ENCODE measurements at places on chromosomes 2 and 18.
A peak's percentile ranks its signal among the peaks of the same experiment; 100 is the strongest.

- DNase-seq, result no peak
Observed at GRCh38 chr2:225748609-225749008, 349.1 kb downstream of the NYAP2 start.

DNA sequence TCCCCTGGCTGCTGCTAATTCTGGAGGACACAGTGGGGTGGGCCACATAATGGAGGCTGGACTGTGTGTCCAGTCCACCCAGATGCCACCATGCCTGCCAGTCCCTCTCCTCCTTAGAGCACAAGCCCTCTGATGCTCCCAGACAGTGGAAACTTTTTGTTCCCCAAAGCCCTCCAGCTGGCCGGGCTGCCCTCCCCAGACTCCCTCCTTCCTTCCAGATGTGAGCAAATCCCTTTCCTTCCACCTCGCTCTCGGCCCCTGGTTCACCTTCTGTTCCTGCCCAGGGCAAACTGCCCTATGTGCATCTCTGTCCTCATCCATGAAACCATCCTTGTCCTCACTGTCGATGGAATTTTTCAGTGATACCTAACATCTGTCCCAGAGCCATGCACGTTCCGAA lies 33.9 kb downstream of the LRRFIP1 start:
- no peak for DNase-seq

GRCh38 chr2:42103829-42104228 lies 56.0 kb downstream of the PKDCC start:
- no peak for DNase-seq

DNA sequence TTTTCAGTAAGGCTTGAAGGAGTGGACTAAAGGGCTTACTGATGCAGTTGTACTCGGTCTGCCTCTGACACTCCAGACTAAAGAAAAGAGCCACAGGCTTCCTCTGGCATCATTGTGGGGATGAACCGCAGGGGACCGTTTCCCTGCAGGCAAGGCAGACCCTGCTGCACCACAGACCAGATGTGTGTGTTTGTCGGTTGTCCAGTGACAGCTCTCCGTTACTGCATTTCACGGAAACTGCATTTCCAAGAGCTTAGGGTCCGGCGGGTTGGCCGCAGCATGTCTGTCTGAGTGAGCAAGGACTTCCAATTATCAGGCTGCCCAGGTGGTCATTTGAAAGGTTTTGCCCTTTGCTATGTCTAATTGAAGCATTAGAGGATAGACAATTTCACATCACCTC lies 98.1 kb downstream of the FAM210A start:
- DNase-seq, result no peak

DNA sequence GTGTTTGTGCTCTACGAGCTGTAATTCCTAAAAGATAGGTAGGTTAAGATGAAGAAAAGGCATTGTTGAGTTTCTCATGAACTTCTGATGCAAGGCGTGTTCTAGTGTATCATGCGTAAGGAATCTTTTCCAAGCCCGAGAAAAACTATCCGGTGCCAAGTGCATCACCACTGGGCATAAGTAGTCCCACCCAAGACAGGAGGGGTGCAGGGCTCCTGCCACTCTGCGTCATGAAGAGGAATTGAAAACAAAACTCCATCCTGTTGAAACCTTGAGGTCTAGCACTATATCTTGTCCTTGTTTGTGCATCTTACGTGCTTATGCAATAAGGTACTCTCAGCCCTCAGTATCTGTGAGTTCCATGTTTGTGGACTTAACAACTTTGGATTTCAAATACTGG lies 45.7 kb downstream of the RAB31 start:
- DNase-seq, result no peak

GRCh38 chr2:170481201-170481600 lies 233.9 kb upstream of the SP5 start:
- DNase-seq, result no peak

DNA sequence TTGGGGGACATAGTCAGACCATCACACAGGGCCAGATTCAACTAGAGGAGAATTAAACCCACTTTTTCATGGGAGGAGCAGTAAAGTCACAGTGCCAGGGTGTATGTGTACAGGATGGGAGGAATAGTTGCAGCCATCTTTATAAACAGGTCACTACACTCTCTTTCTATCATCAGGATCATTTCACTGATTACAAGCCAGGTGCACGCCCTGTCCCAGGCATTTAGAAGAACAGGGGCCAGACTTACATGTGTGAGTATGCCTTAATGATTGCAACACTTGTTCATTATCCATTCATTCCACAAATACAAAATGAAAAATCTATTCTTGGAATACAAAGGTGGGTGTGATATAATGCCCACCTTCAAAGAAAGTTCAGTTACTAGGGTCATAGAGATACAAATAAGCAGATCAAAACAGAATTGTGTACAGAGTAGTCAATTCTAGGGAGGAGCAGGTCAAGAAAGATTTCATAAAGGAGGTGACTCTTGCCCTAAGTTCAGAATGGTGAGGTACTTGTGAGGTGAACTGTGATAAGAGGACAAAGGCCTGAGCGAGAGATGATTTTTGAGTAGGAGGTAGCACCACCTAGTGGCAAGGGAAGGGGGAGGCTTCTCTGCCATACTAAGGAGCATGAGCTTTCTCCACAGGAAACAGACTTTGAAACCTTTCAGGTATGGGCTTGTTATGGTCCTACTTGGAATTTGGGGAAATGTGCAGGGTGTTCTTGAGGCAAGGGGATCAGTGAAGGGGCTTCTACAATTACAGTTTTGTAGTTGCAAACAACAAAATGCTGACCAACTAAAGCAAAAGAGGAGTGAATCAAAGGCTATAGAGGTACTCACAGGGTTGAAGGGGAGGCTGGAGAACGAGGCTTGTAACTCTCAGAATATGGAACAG lies 156.3 kb downstream of the SUCLG1 start:
- DNase-seq, result peak; percentile 9

GRCh38 chr2:168874368-168875054 lies 15.7 kb downstream of the SPC25 start:
- no peak for DNase-seq

DNA sequence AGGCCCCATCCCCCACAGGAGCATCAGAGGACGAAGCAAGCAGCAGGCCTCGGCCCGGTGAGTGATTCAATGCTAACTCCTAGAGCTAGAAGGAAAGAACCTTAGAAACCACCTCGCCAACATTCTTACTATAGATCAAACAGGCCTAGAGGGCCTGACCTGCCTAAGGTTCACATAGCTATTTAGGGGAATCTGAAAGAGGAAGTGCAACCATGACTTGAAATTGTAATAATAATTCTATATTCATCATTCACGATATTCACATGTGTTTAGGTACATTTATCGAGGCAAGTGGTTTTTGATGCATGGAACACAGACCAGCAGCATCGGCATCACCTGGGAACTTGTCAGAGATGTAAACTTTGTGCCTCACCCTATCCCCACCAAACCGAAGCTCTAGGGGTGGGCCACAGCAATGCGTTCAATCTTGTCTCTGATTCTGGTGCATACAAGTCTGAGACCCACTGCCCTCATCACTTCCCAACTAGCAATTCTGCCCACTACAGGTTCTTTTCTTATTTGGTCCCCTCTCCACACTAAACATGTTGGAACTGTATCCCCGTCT lies 78.0 kb upstream of the DNMT3A start:
- no peak for DNase-seq

GRCh38 chr2:32330136-32330535 lies 26.7 kb upstream of the BIRC6 start:
- DNase-seq, result no peak

- no peak for DNase-seq
Observed at GRCh38 chr18:78906066-78906465, 73.6 kb upstream of the SALL3 start.

DNA sequence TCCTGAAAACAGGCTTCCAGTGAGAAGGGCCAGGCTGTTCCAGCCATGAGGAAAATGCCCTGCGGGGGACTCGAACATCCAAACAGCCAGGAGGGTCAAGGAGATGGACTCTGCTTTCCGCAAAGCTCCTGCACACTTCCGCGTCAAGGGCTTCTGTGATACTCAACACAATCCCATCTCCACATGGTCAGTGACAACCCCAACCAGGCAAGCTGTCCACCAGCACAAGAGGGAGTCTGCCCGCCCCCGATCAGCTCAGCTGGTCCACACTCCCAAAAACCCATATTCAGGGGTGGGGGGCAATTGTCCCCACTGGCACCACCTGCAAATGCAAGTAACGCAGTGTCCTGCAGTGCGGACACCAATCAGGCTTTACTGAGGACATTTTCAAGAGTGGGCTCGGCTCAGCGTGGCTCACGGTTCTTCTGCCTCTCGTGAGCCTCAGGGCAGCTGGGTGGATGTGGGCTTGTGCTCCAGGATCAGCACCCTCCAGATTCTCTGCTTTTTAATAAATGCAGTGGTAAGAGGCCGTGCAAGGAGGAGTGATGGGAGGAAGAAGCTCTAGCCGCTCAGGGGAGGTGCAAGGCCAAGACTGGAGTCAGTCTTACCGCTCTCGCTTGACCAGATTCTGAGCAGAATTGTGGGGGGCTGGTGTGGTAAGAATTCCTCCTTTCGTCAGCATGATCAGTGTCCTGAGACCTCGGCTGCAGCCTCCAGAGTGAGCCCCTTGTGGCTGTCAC lies 19.5 kb upstream of the CIDEA start:
- no peak for DNase-seq

DNA sequence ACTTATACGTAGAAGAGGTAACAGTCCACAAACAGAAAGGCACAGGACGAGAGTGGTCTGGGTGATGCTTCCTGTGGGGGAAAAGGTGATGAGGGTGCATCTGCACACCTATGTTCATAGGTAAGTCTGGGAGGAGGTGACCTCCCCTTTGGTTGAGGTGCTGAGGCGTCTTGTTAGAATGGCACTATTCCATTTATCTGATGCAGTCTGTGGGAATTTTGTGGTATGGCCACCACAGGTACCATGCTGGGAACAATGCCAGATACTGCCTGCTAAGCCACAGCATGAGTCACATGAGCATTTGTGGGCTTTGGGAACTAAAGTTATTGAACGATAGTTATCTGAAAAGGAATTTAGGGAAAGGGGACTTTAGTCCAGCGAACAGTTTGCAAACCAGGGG lies 27.9 kb downstream of the IL37 start:
- no peak for DNase-seq

DNA sequence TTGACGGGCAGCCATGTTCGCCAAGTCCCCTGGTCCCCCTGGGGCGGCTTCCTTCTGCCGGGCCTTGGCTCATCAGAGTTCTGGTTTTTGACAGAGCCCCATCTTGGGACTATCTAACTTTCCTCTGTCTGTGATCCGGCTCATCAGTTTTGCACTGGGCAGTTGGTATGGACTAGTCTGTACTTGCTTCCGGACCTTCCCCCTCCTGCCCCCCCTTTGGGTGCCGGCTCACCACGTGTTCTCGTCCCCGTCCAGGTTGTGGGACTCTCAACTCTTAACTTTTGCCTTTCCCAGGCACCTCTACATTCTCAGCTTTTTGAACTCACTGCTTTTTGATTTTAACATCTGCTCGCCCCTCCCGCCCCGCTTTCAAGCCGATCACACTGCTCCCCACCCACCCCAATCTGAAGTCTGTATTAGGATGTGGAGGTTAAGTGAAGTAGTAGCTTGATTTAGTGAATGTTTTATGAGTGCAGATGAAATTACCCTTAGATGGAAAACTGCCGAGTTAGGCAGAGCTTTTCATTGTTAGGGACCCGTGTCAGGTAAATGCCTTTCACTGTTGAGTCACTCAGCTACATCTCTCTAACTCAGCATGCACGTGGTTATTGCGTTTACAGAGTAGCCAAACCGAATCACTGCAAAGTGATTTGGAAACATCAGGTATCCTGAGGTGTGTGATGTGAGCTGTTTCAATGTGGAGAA lies 874 bp downstream of the WDR43 start:
- peak; percentile 34 for DNase-seq

- no peak for DNase-seq
Observed at GRCh38 chr18:36274083-36274715, 23.3 kb upstream of the FHOD3 start.

- DNase-seq, result no peak
Observed at GRCh38 chr2:129144082-129144791, 825.6 kb upstream of the HS6ST1 start.

GRCh38 chr2:72289283-72289682 lies 141.6 kb upstream of the CYP26B1 start:
- no peak for DNase-seq

DNA sequence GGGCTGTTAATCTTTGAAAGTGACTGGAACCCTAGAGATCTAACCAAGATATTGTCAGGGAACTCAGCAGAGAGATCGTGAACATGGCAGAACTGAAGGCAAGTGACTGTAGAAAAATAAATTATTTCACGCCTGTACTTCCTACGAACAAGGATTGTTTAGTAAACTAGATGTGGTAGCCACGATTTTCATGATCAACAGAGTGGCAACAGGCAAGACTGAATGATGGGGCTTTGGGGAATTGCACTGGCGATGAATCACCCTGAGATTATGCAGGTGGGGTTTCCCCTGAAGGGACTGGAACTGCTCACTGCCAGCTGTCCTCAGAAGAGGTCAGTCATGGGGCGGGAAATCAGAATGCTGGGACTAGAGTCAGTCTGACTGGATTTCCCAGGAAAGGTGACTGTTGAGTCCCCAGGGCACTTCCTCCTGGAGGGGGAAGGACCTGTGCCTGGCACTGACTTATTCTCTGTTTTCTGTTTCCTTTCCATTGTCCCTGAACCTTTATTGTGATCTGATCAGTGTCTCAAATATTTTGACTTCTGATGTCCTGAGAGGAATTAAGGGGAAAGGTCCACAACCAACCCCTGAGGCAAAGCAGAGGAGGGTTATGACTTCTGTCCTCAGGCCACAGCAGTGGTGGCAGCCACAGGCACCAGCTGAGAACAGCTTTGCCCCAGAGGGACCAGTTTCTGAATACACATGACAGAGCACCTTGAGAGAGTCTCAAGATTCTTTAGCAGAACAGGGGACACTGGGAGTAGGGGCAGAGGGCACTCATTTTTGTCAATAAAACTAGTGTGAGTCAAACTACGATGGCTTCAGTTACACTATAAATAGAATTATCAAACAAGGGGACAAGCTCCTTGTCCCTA lies 70.0 kb downstream of the NAB1 start:
- DNase-seq, result no peak

- no peak for DNase-seq
Observed at GRCh38 chr2:147236601-147237000, 608.2 kb upstream of the ACVR2A start.

- no peak for DNase-seq
Observed at GRCh38 chr18:36311026-36311570, 13.6 kb downstream of the FHOD3 start.

GRCh38 chr18:48530399-48531081 lies 8.3 kb upstream of the CTIF start:
- no peak for DNase-seq

DNA sequence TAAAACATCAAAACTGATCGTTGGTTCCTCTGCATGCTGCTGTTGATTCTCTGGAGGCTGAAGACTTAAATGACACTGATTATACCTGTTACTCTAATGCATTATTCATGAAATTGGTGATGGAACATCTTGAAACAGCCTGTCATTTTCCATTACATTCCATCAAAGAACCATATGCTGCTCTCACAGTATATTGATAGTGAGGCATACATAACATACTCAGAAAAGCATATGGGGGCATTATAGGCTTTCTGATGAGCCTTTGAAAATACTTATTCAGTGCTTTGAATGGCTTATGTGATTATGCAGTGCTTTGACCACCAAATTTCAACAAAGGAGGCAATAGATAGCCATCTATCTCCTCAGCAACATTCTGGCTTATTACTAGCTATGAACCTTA lies 392.1 kb downstream of the CDH19 start:
- no peak for DNase-seq

All from stimulated activated CD4-positive, alpha-beta T cell treated with anti-CD3 and anti-CD28 coated beads, TNF-alpha, amount 100 ng/mL, for 4 hours (primary cell).